ENCODE measurements at places on chromosomes 11 and 22. TPM values are rescaled to one million over a fixed set of nuclear protein-coding genes. Genes with fewer than 3 reads are reported as not detected.
A peak's percentile ranks its signal among the peaks of the same experiment; 100 is the strongest.

DNA sequence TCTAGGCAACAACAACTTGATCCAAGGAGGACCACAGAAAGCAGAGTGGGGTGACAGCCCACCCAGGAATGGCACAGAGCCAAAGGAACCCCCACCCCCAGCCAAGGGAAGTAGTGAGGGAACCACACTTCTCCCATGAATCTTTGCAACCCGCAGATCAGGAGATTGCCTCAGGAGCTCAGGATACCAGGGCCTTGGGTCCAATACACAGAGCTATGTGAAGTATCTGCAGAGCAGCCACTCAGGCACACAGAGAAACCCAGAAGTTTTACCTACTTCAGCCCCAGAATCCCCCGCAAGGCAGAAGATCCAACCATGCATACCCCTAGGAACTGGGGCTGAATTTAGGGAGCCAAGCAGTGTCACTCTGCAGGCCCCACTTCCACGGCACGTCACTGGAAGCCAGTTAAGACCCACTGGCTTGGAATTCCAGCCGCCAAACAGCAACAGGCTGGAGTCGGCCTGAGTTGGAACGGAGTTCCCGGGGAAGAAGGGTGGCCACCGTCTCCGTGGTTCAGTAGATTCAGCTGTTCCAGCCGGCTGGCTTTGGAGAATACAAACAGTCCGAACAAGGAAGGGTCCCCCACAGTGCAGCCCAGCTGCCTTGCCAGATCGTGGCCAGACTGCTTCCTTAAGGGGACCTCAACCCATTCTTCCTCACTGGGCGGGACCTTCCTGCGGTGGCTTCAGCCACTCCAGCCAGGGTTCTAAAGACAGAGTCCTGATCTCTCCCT, 174.1 kb downstream of the TTC28 start:
- no peak for DNase-seq

DNA sequence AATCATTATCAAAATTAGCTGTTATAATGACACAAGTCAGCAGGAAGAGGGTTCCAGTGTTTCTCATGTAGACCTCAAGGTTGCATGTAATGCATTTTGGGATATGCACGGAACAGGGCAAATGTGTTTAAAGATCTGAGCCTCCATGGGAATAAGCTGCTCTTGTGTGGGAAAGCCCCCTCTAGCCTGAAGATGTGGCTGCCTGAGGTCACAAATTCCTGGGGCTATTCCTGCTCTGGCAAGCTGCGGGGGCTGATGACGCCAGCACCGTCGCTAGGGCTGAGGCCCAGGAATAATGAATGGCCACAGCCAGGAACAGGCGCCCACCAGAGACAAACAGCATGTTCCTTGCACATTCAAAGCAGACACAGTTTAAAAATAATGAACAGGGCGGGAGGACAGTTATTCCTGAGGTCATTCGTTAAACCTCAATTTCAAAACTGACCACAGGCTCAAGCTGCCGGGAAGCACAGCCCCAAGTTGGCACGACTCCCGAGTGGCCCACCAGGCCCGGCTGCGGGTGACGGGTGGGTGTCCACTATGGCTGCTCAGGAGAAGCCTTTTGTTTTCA, 11.7 kb downstream of the OSBPL5 start:
- DNase-seq: peak; percentile 16

DNA sequence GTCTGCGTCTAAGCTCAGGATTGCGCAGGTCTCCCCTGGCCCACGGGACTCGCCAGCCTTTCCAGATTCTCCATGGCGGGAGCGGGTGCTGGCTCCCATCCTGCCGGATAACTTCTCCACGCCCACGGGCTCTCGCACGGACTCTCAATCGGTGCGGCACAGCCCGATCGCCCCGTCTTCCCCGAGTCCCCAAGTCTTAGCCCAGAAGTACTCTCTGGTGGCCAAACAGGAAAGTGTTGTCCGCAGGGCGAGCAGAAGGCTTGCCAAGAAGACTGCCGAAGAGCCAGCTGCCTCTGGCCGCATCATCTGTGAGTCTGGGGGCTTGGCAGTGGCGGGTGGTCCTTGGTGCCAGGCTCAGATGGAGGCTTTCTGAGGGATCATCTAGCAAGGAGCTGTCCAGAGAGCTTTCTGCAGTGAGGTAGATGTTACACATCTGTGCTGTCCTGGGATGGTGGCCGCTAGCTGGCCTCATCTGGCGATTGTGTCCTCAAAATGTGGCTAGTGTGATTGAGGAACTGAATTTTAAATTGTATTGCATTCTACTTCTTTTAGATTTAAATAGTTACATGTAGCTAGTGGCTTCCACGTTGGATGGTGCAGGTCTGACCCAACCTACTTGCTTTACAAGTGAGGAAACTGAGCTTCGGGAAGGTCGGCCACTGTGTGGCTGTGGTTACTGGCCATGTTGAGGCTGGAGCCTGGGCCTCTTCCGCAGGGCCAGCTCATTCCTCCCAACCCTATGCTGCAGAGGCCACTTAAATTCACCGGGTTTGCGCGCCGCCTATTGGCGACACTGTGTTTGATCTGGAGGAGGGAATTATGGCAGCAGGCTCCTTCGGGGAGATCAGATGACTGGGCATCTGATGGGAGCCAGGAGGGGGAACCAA, 6.7 kb downstream of the INCENP start:
- no peak for DNase-seq

- DNase-seq: no peak
These were observed 77.5 kb downstream of the PPFIBP2 start for GRCh38 chr11:7591107-7591894.

DNA sequence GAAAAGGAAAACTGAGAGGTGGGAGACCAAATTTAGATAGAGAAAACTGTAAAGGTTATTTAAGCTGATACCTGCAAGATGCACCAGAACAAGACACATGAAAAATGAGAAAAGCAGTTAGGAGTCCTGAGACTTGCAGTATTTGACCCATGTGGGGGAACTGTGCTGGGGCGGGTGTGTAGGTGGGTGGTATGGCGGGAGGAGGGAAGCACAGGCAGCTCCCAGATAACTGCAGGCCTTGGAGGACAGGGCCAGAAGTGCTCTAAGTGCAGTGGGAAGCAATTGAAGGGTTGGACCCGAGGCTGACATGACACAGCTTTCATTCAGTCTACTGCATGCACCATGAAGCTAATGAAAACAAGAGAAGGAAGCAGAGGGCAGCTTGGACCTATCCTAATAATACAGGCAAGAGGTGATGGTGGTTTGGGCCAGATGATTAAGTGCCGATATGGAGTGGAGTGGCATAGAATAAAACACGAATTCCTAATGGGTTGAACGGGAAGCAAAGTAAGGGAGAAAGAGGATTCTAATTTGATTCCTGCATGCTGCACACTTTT, 48.0 kb upstream of the ANO3 start:
- DNase-seq: no peak

GRCh38 chr11:75797792-75798191, 17.2 kb upstream of the UVRAG start:
- DNase-seq: no peak

DNA sequence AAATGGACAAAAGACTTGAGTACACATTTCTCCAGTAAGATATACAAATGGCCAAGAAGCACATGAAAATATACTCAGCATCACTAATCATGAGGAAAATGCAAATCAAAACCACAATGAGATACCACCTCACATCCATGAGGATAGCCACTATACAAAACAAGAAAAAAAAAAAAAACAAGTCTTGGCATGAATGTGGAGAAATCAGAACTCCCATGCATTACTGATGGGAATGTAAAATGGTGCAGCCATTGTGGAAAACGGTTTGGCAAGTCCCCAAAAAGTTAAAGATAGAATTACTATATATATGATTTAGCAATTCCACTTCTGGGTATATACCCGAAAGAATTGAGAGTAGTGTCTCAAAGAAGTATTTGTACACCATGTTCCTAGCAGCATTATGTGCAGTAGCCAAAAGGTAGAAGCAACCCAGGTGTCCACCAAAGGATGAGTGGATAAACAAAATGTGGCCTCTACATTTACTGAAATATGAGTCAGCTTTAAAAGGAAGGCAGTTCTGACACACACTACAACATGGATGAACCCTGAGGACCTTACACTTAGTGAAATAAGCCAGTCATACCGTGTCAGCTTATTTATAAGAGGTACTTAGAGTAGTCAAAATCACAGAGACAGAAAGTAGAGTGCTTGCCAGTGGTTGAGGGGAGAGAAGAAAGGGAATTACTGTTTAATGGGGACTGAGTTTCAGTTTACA, 146.3 kb downstream of the WNT7B start:
- no peak for DNase-seq

The C11orf42 gene
- total RNA-seq: not detected

DNA sequence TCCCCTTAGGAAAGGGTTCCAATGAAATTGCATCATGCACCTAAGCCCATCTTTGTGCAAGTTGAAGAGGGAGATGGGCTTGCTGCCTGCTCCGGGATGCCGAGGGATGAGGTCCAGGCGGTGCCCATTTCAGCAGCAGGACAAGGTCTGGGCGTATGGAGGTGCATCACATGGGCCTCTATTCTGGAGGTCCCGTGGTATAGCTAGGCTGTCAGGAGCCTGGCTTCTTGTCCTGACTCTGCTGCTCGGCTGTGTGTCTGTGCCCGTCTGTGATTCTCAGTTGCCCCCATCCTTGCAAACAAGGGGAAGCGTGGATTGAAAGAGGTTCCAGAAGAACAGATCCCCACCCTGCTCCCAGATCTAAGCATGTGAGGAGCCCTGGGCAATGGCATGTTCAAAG, 130.0 kb downstream of the OSBP2 start:
- DNase-seq: no peak

DNA sequence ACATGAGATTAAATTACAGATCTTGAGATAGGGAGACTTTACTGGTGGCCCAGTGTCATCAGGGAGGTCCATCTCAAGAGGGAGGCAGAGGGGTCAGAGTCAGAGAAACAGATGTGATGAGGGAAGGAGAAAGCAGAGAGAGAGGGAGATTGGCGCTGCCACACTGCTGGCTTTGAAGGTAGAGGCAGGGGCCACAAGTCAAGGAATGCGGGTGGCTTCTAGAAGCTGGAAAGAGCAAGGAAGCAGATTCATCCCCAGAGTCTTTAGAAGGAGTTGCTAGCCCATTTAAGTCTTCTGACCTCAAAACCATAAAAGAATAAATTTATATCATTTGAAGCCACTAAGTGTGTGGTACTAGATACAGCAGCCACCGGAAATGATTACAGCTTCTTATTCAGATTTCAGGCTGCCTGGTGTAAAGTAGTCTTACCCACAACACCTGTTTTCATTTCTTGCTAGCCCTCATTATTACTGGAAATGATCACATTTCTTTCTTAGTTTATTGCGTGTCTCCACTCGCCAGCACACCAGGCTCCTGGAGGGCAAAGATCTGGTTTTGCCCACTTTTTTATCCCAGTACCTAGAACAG, 12.6 kb upstream of the SERPINH1 start:
- no peak for DNase-seq

The ACTN3 gene
- total RNA-seq: 2.0 TPM

DNA sequence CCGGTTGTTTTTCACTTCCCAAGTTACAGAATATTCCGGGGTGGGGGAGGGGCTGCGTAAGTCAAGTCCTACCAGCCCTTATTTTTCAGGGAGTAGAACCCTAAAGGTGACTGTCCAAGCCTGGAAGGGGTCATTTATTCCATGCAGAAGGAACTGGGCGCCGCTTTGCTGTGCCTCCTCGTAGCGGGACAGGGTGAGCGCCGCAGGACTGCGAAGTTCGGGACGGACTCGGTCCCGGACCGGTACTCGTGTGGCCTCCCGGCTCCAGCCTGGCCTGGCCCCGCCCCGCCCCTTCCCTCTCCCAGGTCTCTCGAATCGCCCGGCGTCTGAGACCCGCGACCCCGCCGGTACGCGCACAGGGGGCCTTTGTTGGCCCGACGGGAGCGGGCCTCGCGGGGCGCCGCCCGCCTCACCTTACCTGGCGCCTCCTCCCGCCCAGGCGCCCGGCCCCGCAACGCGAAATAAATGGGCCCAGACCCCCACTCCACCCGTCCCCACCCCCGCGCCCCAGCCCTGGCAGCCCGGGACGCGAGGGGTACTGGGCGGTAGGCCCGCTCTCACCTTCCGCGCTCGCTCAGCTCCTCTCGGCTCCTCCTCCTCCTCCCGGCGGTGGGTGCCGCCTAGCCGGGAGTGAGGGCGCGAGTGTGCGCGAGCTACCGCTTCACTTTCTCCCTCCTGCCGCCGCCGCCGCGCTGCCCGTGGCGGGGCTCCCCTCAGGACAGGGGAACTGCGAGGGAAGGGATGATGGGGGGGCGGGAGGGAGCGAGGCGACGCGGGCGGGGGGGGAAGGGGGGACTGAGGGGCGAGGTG, 698 bp downstream of the PAK1 start:
- DNase-seq: peak; percentile 69

The MRGPRX3 gene
- not detected for total RNA-seq

- no peak for DNase-seq
These were observed 82.1 kb downstream of the PPP6R3 start for GRCh38 chr11:68542617-68543016.

DNA sequence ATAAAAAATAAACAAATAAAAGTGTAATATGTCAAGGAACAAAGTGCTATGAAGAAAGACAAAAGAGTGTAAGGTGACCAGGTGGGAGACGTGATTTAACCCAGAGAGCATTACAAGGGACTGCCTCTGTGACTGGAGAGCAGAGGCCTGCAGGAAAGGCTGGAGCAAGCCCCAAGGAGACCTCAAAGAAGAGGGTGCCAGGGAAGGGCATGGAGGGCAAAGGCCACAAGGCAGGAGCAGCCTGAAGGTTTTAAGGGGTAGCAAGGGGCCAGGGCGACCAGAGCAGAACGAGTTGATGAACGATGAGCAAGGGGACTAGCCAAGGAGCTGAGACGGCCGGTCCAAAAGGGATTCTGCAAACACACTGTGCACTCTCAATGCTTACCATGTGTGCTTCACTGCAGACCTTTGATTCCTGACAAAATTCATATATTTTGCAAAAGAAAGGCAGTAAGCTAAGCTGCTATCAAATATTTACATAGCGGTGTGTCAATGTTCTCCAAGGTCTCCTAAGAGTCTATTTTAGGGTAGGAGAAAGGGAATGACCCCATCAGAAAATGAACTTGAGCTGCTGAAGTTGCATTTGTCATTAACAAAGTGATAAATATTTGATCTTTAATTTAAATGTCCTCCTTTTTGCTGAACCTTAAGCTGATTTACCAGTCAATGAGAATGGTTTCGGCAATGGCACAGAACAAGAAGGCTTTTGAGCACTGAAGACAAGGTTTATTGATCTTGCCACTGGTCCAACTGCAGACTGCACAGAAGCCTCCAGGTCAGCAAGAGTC, 50.5 kb downstream of the SMCO4 start:
- DNase-seq: no peak

GRCh38 chr11:1924646-1925372, 5.3 kb downstream of the TNNT3 start:
- DNase-seq: peak; percentile 6

The HEPN1 gene
- not detected for total RNA-seq

- DNase-seq: no peak
These were observed 16.9 kb downstream of the TSPAN4 start for GRCh38 chr11:859394-860131.

DNA sequence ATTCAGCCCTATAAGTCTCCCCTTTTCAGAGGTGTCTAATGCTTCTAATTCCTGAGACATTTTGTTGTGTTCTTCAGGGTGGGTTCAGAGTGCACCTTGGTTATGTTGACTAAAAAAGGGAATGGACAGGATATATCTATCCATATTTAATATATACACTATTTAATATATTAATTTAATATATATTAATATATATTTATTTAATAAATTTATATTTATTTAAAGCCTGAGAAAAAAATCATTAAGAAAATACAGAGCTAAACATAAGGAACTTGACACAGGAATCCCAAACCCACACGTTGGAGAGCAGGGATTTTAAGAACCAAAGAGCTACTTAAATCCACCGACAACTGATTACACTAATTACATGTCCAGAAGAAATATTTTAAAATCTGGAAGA, 674.2 kb upstream of the KIRREL3 start:
- DNase-seq: no peak

All from glutamatergic neuron (in vitro differentiated cells).